EH (cell line): ENCODE measurements at places on chromosomes 5 and 9.
A peak's percentile ranks its signal among the peaks of the same experiment; 100 is the strongest.

GRCh38 chr5:32379421-32379820, 65.1 kb downstream of the ZFR start:
- no peak for DNase-seq

- no peak for DNase-seq
Observed at GRCh38 chr9:134389642-134390041, 63.4 kb downstream of the RXRA start.

DNA sequence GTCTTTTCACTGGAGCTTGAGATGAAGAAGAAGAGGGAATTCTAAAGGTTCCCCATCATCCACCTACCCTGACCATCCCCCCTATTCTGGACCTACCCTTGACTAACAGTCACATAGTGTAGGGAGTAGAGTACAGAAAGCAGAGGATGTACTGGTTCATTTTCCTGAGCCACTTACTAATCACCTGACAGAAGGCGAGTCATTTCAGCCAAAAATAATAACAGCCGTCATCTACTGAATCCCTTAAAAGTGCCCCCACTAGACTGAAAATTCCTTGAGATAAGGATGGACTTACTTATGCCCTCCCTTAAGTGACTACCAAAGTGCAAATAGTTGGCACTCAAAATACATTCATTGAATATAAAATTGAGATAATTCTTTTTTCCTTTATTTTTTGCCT, 112.2 kb downstream of the FOXD1 start:
- DNase-seq: peak; percentile 22

DNA sequence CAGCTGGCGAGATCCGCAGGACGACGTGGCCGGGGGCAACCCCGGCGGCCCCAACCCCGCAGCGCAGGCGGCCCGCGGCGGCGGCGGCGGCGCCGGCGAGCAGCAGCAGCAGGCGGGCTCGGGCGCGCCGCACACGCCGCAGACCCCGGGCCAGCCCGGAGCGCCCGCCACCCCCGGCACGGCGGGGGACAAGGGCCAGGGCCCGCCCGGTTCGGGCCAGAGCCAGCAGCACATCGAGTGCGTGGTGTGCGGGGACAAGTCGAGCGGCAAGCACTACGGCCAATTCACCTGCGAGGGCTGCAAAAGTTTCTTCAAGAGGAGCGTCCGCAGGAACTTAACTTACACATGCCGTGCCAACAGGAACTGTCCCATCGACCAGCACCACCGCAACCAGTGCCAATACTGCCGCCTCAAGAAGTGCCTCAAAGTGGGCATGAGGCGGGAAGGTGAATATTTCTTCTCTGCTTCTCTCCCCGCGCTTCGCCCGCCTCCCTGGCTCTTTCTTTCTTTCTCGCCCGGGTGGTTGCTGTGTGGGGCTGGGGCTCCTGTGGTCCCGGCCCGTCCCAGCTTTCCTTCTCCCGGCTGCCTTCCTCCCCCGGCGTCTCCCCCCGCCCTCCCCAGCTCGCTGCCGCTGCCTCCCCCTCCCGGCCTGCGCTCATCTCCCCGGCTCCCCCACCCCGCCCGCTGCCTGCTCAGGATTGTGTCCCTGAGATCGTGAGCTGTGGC, 2.2 kb downstream of the NR2F1 start:
- DNase-seq: peak; percentile 43

GRCh38 chr5:89191374-89191773, 308.4 kb upstream of the MEF2C start:
- DNase-seq: no peak

DNA sequence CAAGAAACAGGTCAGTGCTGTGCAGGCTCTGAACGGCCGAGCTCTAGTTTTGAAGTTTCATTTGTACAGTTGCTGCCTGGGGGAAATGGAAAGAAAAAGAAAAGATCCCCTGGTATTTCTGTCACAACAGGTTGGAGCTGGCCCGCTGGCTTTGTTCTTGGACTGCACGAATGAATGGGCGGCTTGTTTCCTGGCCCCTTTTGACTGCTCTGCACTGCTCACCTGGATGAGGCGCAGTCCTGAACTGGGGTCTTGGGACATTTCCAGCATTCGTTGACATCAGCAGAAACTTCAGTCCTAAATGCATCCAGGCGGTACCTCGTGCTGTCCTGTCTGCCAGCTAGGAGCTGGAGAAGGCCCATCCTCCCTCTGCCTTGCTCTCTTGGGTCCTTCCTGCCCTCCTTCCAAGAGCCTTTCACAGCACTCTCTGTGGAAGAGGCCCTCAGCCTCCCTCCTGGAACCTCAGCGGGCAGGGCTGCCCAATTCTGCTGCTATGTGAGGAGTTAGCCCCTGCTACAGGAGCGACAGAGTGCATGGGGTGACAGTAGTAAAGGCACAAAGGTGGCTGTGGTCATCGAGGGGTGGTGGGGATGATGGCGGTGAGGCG, 189.2 kb downstream of the FSTL4 start:
- no peak for DNase-seq

GRCh38 chr5:20229303-20230005, 241.5 kb upstream of the CDH18 start:
- no peak for DNase-seq

GRCh38 chr5:23482642-23483041, 24.8 kb upstream of the PRDM9 start:
- no peak for DNase-seq
